Naive B cell (primary cell): ENCODE measurements at places on chromosomes 2 and 18. TPM values are rescaled to one million over a fixed set of nuclear protein-coding genes. Genes with fewer than 3 reads are reported as not detected.

- no peak for DNase-seq
Observed at GRCh38 chr2:122908159-122908558, 1116.9 kb upstream of the CNTNAP5 start.

GRCh38 chr2:11761259-11761658, 14.8 kb downstream of the LPIN1 start:
- DNase-seq, result no peak

DNA sequence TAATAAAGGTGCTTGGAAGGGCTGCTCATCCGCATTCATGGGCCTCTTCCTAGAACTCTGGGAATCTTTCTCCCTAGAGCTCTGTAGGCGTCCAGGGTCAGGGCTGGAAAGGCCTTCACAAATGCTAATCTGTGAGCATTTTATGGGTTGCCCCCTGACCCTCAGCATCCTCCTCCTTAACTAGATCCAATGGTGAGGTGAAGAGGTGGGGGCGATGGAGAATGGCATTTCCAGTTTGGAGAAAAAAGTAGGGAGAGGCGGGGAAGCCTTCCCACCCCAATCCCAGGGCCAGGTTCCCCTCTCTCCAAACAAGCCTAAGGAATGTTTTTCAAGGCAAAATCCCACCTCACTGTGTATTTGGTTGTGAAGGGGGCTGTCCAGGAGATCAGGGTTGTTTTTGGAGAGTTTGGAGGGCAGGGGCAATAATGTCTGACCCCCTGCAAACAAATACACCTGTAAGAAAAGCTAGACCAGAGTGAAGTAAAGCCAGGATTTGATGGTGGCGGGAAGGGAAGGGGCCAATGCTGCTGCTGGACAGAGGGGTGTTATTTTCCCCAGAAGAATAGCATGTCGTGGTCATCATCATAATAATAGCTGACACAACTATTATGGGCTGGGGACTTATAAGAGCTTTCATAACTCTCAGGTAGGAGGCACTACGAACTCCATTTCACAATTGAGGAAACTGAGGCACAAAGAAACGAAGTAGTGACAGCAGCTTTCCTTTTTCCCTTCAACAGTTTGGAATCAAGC, 1.4 kb upstream of the MYCN start:
- no peak for DNase-seq

- no peak for DNase-seq
Observed at GRCh38 chr2:236824836-236825235, 255.2 kb downstream of the ACKR3 start.

DNA sequence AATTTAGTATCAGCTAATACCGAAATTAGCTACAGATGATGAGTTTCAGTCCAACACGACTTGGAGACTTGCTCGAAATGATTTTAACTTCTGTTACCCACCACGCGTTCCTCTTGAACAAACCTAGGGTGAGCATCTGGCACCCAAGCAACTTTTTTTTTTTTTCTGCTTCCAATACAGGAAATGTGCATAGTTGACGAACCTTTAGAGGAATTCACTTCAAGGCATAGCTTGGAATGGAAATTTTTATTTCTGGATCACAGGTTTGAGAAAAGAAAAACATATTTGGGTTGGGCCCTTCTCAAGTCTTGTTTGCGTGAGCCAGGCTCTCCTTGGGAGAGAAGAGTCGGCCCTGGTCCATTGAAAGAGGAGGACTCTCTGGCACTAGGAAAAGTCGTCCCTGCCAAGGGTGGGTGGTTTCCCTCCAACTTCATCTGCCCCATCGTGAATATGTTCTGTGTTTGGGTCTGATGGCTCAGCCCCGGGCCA, 37.4 kb upstream of the RPL31 start:
- no peak for DNase-seq

- DNase-seq, result no peak
Observed at GRCh38 chr2:229071292-229071976, 199.7 kb downstream of the PID1 start.

GRCh38 chr2:40251137-40251536, 200.8 kb downstream of the SLC8A1 start:
- no peak for DNase-seq

- no peak for DNase-seq
Observed at GRCh38 chr2:215712871-215713790, 277.3 kb upstream of the FN1 start.

- no peak for DNase-seq
Observed at GRCh38 chr2:80111185-80111584, 193.4 kb downstream of the LRRTM1 start.

DNA sequence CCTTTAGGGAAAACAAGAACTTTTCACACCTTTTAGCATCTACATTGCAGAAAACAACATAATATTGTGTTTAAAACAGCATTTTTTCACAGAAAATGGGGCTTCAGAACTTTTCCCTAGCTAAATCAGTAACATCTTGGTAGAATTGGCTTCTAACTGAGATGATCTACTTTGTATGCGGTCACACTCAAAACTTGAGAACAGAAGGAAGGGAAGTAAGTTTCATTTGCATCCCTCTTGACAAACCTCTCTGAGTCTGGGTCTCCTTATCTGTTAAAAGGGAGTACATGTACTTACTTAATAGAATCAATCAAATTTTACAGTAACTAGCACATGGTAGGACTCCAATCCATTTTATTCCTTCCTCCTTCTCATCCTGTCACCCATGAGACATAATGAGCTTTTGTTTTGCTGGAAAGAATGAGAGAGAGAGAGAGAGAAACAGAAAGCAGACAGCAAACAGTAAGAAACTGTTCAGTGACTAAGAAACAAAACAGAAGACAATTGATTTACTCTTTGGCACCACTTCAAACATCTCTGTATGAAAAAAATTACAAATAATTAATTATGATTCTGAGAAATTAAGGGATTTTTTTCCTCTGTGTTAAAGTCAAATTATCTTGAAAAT, 387.3 kb downstream of the SATB2 start:
- DNase-seq, result no peak

DNA sequence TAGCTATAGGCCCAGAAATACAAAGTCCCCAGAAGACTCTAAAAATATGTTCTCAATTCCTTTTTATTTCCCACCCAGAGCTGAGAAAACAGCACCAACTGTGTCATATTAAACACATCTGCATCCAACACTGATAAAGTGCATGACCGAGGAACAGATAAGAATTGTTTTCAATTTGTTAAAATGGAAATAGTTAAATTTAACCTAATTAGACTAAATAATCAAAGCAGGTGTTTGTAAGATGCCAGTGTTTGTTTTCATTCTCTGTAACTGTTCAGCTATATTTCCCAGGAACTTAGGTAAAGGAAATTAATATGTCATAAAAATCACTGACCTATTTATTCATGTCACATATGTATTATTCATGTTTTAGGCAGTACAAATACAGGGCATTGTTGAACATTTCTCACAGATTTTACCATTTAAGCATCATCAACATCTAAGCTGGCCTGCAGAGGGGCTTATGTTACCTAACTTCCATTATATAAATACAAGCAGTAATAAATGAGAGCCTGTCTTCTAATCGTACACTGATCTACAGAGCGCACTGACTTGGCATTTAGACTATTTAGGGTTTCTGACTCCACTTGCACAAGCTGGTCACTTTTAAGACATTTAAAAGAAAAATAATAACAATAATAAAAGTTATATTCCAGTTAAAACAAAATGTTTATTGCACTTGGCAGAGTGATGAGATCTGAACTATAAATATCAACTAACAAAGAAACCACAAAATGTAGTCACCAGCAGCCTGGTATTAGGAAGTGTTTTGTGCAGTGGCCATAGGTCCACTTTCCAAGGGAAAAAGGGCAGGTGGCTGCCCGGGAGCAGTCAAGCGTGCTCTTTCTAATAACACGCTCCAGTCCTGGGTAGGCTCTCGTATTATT, 86.6 kb upstream of the ZFP36L2 start:
- no peak for DNase-seq

- no peak for DNase-seq
Observed at GRCh38 chr18:6882401-6882800, 152.9 kb downstream of the ARHGAP28 start.

DNA sequence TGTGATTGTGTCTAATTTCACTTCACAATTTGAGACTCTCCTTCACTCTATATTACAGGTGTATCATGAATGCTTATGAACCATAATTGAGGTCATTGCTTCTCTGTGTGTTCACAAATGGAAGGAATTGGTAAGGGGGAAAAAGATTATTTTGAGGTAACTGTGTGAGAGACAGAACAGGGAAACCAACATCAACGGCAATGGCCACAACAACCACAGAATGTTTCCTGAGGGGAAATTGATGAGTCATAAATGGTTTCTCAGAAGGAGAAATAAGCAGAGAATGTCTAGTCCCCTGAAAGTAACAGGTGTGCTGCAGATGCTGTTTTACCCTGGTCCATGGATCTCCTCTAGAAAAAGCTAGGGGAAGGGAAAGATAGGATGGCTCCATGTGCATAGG, 361.2 kb upstream of the GALNT5 start:
- DNase-seq, result no peak

- DNase-seq, result no peak
Observed at GRCh38 chr2:66109419-66109818, 325.5 kb upstream of the MEIS1 start.

DNA sequence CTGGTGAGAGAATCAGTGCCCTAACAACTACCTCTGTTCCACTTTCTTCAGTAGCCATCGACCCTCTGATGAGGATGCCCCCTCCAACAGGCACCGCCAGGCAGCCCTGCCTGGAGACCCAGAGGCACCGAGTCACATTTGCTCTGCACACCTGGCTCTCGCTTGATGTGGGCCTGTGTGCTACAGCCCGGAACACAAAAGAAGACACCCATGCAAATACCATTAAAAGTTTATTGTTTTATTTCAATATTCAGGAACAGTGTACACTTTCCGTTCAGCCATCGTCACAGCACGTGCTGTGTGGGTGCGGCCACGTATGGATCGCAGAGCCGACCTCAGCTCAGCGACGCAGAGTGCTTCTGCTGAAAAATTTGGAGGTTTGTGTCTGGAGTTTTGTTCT, 154.0 kb downstream of the MBP start:
- peak; percentile 35 for DNase-seq

TMEFF2 gene
- not detected for polyA plus RNA-seq

CLEC4F gene
- not detected for polyA plus RNA-seq

PIEZO2 gene
- not detected for polyA plus RNA-seq
